ENCODE measurements at places on chromosomes 5 and 9.

DNA sequence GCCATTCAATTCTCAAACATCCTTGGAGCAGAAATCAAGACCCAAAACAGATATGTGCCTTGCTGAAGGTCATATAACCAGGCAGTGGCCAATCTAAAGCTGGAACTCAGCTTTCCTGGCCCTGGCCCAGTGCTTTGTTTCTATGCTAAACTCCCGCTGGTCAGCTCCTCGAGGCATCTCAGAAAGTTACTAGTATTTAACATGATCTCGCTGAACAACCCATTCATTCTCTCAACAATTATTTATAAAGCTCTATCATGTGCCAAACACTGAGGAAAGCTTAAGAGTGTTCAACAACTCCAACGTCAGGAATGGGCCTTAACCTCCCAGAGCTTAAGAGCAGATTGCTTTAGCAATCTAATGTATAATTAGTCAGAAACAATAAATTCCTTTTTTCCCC, 54.0 kb downstream of the FOXD1 start:
- DNase-seq: no peak

DNA sequence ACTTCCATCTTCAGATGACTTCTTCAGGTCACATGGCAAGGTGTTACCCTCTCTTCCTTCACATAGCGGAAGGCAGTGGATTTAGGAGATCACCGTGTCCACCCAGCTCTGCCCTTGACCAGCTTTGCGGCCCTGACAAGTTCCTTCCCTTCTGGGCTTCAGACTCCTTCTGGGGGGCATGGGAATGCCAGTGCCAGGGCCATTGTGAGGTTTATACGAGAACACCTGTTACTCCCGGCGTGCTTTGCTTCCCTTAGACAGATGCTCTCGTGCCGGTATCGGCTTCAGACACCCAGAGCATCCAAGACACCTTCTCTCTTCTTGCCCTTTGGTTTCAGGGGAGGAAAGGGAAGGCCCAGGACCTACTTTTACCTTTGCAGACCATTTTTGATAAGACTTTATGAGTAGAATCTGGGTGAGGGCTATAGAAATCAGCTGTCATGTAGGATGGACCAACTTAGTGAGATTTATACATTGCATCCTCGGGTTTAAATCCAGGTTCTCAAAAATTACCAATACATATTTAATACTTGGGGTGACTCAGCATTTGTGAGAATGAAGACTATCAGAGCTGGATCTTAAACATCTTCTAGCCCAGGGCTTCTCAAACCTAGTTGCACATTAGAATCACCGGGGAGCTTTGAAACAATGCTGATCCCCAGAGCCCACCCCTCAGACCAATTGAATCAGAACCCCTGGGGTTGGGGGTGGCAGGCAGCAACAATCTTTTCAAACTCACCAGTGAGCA, 138.2 kb downstream of the MVB12B start:
- DNase-seq: no peak

DNA sequence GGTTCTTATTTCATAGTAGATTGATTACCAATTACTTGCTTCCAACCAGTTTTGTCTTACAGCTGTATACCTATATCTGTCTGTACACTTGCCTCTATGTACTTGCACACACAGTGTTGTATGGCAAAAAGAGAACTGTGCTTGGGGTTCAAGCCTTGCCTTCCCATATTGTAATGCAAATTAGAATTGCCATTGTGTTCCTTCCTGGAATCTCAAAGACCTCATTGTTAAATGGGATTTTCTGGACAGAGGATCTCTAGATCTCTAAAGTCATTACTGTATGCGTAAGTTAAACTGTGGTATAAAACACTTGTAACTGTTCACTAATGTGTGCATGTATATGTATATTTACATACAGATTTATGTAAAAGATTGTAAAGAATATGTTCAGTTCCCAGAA, 428.8 kb downstream of the CAAP1 start:
- no peak for DNase-seq

- no peak for DNase-seq
These were observed 27.3 kb upstream of the TRIM14 start for GRCh38 chr9:98146101-98146991.

- DNase-seq: no peak
These were observed 87.4 kb upstream of the TBC1D2 start for GRCh38 chr9:98342820-98343210.
